HepG2 (cell line): ENCODE measurements at places on chromosomes 12 and 14. TPM values are rescaled to one million over a fixed set of nuclear protein-coding genes. Genes with fewer than 3 reads are reported as not detected.

DNA sequence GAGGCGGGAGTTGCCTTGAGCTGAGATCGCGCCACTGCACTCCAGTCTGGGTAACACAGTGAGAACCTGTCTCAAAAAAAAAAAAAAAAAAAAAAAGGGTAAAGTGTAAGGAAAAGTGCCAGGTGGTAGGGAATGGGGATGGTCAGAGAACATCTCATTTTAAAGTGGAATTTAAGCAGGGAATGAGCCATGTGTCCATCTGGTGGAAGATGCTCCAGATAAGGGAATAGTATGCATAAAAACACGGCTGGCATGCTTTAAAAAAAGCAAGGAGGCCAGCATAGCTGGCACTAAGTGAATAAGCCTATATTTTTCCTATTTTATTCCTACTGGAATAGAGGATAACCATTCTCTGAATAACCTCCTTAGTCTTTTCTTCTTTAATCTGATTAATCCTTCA lies 33.7 kb downstream of the FAM186A start:
- no peak for DNase-seq

Gene RPL6
- total RNA-seq = 1,551 and 2,121 TPM in 2 replicates

DNA sequence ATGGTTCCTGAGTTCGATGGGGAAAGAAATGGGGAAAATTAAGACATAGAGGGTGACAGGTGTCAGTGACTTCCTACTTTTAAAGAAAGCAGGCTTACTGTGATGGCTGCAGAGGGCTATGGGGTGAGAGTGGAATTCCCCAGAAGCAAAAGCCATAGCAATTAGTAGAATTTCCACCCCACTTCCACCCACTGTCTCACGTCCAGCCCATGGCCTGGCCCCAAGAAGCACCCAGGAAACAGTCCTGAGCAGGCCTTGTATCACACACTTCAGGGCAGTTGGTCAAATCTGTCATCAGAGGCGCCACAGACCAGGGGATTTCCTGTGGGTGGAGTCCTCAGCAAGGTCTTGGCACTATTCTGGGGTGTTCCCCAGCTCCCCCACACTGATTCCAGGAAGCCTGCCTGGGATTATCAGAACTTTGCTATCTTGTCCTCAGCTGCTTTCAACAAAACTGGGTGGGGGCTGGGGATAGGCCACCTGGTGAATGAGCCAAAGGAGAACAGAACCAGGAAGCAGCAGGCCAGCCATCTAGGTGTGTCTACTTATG lies 120.1 kb upstream of the CCND2 start:
- DNase-seq = no peak

DNA sequence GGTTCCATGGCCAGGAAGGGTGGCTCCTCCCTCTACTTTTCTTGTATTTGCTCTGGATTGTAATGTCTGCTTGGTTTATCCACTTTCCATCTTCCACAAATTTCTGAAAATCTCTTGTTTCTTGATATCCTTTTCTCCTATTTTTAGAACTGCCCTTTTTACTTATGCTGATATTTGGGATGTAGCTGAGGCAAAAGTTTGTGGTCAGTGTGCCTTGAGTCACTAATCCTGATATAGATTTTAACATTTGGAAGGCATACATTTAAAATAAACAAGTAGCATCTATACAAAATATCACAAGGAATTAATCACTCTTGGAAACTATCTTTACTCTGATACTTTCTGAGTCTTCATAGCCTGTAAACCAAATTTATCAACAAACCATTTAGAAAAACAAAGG lies 11.0 kb downstream of the GRIP1 start:
- DNase-seq = no peak

DNA sequence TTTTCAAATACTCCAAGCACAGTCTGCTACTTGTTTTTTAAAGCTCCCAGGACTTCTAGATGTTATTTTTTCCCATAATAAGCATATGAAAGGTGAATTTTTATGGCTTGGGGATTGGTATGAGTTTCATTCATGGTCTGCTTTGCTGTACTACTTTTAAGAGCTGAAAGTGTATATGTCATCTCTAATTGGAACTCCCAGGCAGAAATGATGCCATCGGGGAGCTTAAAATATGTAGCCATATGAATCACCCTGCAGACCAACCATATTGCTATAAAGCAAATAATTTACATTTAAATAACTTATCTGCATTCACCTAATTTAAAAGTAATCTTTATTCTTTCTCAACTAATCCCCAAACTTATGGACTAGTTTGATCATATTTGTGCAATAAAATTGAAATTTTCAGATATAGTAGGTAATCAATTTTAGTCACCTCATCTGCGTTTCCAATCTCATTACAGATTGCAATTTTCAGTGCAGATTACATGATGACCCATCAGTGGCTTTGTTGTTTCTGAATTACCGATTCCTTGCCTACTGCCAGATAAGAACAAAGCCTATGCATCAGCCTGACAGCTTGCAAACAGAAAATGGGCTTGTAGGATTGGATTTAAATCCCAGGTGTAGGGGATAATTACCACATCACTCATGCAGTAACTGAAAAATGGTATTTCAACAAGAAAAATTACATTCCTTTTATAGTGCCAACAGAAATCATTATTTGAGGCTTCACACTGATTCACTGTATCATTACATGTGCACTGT lies 689.4 kb downstream of the NOVA1 start:
- no peak for DNase-seq

- peak; percentile 91 for DNase-seq
Measured at GRCh38 chr12:113808095-113808951, 157.8 kb downstream of the RBM19 start.

DNA sequence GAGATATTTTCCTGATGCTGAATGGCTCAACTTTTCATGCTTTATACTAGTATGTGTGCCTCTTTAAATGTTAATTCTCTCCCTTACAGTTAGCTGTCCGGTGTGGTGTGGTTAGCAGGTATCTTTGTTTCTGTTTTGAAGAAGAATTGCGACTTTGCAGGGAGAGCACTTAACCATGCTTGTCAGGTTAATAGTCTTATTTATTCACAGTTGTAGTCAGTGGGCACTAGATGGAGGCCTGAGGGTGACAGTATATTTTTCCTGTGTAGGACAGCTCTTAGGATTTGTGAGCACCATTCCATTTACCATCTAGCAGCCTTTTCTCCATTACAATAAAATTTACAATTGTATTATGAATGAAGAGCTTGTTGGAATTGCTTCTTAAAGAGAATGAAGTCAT lies 34.9 kb downstream of the PDE3A start:
- no peak for DNase-seq

DNA sequence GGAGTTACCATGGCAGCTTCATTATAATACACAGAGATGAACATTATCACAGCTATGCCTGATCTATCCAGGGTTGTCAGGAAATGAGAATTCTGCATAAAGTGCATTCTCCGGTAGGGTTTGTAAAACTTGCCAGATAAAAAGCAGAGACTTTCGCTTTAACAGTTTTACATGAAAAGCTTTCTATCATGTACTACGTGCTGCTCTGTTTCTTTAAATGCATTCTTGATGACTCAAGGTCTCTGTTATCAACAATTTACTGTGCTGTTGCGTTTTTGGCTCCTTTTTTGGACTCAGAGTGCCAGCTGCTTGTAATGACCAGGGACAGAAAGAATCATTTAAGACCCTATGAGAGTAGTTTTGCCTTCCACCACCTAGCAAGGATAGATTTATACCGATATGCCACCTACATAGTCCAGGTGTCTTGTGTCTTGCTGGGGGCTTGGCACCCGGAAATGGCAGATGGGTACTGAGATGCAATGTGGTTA lies 371.2 kb downstream of the BTG1 start:
- DNase-seq = no peak

GRCh38 chr14:29548948-29549370 lies 378.7 kb downstream of the PRKD1 start:
- DNase-seq = peak; percentile 70

DNA sequence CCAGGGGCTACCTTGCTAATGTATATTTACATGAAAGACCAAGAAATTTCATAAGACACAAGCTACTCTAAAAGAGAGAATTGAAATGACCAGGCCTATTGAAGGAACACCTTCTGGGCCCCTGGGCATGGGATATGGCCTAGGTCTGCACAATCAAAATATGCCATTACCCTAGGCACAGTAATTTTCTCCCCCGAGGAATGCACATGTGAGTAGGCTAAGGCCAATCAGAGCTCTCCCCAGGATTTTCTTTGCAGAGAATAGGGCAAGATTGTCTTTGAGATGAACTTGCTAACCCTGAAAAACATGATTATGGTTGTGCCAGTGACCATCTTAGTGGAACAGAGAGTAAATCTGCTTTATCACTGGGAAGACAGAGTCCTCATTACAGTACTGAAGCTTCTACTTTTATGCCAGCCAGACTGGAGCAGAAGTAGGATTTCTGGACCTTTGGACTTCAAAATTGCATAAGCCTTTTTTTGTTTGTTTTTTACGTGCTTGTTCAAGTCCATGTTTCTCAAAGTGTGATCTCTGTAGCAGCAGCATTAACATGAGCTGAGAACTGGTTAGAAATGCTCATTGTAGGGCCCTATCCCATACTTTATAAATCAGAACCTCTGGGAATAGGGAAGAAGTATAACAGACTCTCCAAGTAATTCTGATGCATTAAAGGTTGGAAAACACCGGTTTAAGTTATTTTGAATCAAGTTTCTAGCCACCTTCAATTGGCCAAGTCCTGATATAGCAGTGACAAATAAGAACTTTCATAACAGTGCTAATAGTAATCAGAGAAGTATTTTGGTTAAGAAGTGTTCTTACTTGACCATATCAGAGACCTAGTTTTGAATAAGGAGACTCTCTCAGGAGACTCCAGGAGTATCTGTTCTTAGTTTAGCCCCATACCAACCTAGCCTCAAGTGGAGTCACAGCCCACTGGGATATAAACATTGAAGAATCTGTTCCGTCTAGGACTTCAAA lies 112.9 kb downstream of the LMO3 start:
- peak; percentile 81 for DNase-seq

- DNase-seq = no peak
Measured at GRCh38 chr12:59578254-59578653, 17.6 kb upstream of the SLC16A7 start.

Gene KRT6B
- total RNA-seq = not detected in 2 replicates

Gene MYH6
- total RNA-seq = not detected in 2 replicates

Gene AMIGO2
- not detected in 2 replicates for total RNA-seq

DNA sequence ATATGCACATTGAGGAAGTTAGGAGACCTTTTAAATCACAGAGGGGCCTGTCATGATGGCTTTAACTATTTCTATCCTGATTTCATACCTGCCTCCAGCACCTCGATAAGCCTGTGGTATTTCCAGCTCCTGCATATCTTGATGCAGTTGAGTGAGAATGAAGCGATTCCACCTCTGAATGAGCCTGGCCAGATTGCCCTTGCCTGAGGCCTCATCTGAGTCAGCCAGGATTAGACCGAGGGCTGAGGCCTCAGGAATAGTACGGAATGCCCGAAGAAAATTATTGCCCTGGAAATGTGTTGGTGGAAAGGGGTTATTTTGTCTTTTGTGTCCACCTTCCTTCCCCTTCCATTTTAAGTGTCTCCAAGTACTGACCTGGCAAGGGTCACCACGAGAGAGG lies 8.4 kb upstream of the CNPY2 start:
- no peak for DNase-seq

- no peak for DNase-seq
Measured at GRCh38 chr14:29310757-29311156, 544.2 kb downstream of the FOXG1 start.

GRCh38 chr14:101193106-101193844 lies 289.8 kb upstream of the RTL1 start:
- no peak for DNase-seq

DNA sequence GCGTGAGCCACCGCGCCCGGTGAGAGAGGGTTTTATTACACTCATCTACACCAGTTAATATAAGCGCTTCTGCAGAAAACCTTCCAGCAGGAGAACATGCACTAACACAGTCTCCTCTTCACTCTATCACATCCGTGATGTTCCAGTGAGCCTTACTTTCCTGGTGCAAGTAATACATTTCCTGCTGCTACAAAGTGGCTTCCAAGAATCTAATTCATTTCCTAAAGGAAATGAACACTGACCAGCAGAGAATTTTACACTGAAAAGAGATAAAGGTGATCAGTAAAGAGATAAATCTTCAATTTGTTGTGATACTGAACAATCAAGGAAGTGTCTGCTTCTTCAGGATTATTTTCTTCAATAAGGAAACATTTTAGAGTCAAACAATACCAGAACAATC lies 39.5 kb downstream of the ZFYVE21 start:
- no peak for DNase-seq

DNA sequence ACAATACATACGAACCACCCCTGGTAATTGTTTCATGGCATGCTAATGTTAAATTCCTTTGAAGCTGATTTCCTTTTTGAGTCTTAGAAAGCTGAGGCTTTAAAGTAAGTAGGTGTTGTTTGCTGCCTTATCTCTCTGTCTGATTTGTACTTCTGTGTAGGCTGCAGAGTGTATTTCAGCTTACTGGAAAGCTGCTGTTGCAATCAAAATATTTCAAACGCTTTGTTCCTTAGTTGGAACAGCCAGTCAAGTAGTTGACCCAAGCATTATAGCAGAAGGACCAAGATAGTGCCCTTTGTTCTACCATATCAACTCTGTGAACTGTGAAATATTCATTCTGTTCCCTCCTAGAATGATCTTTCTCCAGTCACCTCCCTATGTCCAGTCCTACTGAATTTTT lies 3.1 kb downstream of the PKP2 start:
- DNase-seq = peak; percentile 74

DNA sequence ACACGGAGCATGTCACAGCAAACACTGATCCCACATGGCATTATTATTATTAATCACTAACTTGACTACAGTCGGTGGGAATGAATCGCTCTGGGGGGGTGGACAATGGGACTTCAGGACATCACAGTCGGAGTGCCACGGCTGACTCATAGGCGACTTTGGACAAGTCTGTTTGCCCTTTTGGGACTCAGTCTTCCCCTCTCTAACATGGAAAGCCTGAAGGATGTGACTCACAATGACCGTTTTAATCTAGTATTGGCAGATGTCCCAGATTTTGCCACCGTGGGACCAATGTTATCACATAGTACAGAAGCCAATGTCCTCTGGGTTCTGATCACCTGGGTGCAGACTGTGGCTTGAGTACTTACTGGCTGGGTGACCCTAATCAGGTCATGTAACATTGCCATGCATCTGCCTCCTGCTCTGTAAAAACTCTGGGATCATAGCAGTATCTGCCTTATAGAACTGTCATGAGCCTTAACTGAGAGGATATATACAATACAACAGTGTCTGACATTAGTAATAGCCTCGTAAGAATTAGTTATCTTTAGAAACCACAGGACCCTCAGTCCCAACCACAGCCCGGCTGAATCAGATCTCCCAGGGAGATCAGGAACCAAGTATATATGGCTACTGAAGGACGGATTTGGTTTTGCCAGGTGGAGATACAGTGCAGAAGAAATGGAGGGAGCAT lies 362.6 kb downstream of the BCL11B start:
- DNase-seq = peak; percentile 31

GRCh38 chr12:53543539-53543938 lies 36.3 kb upstream of the NPFF start:
- peak; percentile 68 for DNase-seq

Gene CAPZA3
- total RNA-seq = not detected in 2 replicates
